Karpas-422 (cell line): ENCODE measurements at places on chromosomes 4 and X. TPM values are rescaled to one million over a fixed set of nuclear protein-coding genes. Genes with fewer than 3 reads are reported as not detected.

GRCh38 chr4:75545526-75545925, 10.3 kb upstream of the ODAPH start:
- H3K27me3 ChIP-seq = no peaks in the 10 kb centered on the region
- H3K36me3 ChIP-seq = no peaks in the 10 kb centered on the region
- H3K4me3 ChIP-seq = no peak overlapping the region
- no peak overlapping the region for H3K27ac ChIP-seq

DNA sequence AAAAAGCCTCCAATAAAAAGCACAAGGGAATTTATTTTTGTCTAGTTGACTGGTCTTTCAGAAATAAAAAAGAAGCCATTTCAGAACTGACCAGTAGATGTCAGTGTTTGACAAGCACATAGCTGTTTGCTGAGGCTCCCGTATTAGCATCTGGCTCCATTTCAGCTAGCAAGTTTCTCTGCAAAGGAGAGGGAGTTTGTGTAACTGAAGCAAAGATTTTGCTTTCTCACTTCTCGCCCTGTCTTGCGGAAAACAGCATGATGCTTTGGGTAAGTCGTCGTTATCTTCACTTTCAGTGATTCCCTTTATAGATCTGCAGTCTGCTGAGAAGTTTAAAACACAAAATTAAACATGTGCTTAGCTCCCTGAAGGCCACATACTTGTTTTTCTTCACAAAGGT, 85.5 kb downstream of the CT47B1 start:
- H3K27ac ChIP-seq = no peak overlapping the region
- no peaks in the 10 kb centered on the region for H3K4me1 ChIP-seq
- DNase-seq = peak; percentile 91

- H3K27ac ChIP-seq = no peak overlapping the region
- peaks cover 8% of the 10 kb centered on the region; the same call in 1 of the 2 replicates for H3K36me3 ChIP-seq
- DNase-seq = no peak
- H3K27me3 ChIP-seq = no peaks in the 10 kb centered on the region
These were observed 5.9 kb downstream of the UGDH start for GRCh38 chr4:39521253-39521919.

The PDGFRA gene
- not detected in 2 replicates for total RNA-seq

The GAGE12F gene
- total RNA-seq = not detected in 2 replicates

The MAGEB4 gene
- not detected in 2 replicates for total RNA-seq
